ENCODE measurements at places on chromosomes 12 and 14.
A peak's percentile ranks its signal among the peaks of the same experiment; 100 is the strongest.

DNA sequence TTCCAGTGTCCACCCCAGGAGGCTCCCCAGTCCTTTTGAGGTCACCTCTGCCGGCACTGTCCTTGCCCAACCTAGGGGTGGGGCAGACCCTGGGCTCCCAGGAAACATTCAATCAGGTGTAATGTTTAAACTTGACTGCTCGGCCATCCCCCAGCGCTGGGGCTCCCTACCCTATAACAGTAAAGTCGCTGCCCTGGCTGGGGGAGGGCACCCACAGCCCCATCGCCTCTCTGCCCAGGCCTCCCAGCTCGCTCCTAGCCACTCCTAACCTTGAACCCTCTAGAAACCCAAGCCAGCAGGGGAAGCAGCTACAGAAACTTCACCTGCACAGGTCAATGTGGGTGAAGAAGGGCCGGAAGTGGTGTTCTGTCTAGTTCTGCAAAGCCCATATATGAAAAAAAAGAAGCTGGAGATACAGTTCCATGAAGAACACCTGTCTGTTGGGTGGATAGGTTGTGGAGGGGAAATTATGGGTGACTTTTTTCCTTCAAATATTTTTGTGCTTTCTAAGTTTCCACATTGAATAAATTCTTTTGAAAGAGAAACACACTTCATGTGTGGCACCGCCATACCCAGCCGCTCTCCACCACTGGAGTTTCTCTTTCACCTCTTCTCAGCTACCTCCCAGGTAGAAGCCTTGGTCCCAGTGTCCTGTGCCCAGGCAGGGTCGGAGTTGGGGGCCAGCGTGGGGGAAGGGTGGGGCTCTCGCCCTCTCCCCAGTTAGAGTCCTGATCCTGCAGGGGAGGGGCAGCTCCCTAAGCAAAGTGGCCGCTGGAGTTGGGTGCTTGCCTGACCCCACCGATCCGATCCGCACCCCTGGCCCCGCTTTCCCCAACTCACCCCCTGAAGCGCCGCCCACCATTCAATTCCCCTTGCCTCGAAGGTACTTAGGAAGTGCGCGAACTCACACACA, 1.1 kb downstream of the CLMN start:
- no peak for DNase-seq

DNA sequence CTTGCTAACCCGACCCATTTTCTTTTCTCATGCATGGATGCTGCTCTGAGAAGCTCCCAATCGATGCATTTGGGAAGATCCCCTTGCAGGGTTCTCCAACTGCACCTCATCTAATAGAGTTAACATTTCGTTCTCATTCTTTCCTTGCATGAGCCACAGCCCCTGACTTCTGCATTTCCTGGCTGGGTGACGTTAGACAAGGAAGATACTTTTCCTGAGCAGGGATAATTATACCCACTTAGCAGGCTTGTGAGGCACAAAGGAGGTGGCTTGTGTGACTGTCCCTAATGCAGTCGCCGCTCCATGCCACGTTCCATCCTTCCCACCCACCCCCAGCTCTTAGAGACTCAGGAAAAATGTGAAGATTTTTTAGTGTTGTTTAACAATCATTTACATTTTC, 195.1 kb downstream of the CHST11 start:
- DNase-seq, result no peak

DNA sequence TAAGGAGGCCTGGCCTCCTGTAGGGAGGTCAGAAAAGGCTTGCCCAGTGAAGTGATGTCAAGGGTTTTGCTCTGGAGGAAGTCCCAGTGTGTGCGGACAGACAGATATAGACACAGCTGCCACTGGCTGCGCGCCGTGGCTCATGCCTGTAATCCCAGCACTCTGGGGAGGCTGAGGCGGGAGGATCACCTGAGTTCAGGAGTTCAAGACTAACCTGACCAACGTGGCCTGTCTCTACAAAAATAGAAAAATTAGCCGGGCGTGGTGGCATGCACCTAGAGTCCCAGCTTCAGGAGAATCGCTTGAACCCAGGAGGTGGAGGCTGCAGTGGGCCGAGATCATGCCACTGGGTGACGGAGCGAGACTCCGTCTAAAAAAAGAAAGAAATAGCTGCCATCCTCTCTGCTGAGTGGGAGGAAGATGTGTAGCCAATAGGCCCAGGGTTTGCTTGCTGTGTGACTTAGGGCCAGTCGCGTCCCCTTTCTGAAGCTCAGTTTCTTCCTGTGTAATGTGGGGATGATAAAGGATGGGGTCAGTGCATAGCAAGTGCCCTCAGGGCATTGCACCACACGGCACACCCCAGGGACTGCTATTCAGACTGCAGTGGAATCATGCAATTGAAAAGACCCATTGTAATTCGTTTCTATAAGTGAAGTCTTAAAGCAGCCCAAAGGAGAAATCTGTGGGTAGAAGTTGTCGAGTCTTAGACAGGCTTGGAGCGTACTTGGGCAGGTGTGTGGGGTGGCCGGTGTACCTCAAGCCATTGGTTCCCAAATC, 18.7 kb upstream of the MLEC start:
- no peak for DNase-seq

DNA sequence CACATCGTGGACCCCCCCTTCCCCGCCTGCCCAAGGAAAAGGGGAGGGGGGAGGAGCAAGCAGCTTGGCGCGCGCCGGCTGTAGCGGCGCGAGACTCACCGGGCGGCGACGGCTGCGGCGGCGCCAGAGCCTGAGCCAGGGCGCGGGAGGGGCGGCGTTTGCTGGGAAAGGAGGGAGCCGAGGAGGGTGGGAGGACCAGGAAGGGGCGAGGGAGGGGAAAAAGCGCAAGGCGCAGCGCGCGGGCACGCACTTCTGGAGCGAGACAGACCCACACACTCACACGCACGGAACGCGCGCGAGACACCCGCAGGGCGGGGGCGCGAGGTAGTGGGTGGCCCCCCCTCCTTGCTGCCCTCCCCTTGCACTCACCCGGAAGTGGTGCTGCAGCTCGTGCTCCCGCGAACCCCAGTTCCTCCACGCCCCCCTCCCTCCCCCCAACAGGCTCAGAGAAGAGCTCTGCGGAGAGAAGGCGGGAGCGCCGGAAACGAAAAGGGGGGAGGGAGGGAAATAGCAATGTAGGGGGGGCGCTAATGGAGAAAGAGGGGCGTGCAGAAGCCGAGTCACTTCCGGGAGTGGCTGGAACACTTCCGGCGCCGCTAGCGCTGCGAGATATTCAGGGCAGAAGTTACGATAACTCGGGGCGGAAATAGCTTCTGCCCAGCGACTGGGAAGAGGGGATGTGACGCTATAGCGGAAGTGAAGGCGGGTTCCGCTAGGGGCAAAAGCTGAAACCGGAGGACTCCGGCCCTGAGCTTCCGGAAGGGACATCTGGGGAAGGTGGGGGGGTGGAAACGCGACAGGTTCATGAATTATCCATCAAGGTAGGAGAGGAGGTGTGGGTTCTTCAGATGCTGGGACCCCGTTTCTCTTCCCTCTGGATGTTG, at the start of gene ZNF384:
TSS of gene ZNF384 (minus strand) at position 377 of the 884 bp plus-strand sequence. CDS start 9,855 bp downstream, outside the sequence.
- DNase-seq, result peak; percentile 91

GRCh38 chr12:70120970-70121369, 122.3 kb upstream of the CNOT2 start:
- no peak for DNase-seq

GRCh38 chr12:48998497-48999353, 450 bp downstream of the DDN start:
- no peak for DNase-seq

DNA sequence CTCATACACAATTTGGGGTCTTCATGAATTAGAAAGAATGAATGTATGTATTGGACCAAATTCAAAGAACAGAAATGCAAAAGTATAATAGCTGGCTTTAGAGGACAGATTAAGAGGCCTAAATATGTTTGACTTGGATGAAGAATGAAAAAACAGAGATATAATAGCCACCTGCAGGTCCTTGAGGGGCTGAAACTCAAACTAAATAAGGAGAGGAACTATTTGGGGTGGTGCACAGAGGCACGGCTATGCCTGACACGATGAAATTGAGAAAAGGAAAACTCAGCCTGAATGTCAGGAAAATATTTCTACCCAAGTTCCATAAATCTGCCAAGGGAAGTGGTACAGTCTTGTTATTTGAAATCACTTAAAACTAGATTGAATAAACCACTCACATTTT, 222.9 kb upstream of the DDHD1 start:
- no peak for DNase-seq

DNA sequence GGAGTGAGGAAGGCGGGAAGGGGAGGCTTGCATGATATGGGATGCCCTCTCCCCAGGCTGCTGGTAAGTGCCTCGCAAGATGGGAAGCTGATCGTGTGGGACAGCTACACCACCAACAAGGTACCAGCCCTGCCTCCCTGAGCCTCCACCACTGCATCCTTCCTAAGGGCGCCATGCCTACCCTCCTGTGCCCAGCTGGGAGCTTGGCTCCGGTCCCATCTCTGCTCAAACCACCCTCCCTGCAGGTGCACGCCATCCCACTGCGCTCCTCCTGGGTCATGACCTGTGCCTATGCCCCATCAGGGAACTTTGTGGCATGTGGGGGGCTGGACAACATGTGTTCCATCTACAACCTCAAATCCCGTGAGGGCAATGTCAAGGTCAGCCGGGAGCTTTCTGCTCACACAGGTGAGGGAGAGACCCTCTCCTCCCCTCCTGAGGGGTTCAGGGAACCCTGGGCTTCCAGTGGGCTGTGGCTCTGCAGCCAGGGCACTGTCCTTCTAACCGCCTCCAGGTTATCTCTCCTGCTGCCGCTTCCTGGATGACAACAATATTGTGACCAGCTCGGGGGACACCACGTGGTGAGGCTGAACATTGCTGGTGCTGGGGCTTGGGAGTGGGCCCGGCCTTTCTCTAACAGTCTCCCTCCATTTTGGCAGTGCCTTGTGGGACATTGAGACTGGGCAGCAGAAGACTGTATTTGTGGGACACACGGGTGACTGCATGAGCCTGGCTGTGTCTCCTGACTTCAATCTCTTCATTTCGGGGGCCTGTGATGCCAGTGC, 2.6 kb downstream of the GNB3 start:
- no peak for DNase-seq

DNA sequence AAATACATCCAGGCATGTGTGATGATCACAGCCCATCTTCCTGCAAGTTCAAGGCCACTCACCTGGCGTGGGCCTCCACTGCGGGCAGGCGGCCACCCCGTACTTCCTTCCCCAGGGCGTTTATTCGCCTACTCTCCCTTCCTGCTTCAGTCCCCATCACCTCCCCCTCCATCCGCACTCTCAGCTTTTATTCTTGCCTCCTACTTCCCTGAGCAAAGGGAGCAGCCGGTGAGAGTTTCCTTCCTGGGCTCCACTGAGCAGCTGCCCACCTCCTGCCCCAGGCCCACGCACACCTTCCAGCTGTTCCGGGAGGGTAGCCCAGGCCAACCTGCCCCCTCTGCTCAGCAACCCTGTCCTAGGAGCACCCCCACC, 4.1 kb downstream of the CYP46A1 start:
- no peak for DNase-seq

DNA sequence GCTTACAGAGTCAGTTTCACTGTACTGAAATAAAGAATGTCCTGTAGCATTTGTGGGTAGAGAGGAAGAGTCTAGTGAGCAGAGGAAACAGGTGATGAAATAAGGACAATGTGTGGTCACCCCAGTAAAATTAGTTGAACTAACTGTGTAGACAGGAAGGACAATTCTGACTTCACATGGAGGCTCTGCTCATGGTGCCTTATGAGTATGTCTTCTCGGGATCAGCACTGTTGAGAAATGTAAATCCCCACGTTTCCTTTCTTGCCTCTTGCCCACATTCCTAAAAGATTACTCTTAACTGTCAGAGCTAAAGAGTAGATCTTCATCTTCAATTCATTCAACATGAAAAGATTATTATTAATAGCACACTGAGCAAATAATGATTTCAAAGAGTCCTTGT, 113.2 kb upstream of the FLRT2 start:
- no peak for DNase-seq

DNA sequence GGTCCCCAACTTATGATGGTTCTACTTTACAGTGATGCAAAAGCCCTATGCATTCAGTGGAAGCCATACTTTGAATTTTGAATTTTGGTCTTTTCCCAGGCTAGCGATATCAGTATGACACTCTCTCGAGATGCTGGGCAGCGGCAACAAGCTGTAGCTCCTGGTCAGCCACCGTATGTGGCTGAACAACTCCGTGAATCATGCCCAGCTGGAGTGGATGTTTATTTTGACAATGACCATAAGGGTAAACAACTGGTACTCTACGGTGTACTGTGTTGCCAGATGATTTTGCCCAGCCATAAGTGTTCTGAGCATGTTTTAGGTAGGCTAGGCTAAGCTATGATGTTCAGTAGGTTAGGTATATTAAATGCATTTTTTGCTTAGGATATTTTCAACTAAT, 8.2 kb upstream of the ZNF410 start:
- DNase-seq, result no peak
